Activated T-cell treated with anti-CD3 and anti-CD28 coated beads, Interleukin-2, amount 50 U/mL, for 24 hours (primary cell): ENCODE measurements at places on chromosomes 3 and 15.
A peak's percentile ranks its signal among the peaks of the same experiment; 100 is the strongest.

- DNase-seq: no peak
These were observed 691.5 kb upstream of the ARPP21 start for GRCh38 chr3:34947834-34948233.

DNA sequence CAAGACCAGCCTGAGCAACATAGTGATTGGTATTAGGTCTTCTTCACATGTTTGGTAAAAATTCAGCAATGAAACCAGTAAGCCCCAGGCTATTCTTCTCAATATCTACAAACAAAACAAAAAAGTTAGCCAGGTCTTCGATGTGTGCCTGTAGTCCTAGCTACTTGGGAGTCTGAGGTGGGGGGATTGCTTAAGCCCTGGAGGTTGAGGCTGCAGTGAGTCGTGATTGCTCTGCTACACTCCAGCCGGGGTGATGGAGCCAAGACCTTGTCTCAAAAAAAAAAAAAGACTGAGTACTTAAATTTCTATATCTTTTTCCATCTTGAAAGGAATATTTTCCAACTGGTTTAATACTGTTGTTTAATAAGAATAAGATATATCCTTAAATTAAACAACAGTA lies 106.8 kb downstream of the MBNL1 start:
- no peak for DNase-seq

- DNase-seq: no peak
These were observed 12.8 kb downstream of the PCSK6 start for GRCh38 chr15:101476756-101477155.

DNA sequence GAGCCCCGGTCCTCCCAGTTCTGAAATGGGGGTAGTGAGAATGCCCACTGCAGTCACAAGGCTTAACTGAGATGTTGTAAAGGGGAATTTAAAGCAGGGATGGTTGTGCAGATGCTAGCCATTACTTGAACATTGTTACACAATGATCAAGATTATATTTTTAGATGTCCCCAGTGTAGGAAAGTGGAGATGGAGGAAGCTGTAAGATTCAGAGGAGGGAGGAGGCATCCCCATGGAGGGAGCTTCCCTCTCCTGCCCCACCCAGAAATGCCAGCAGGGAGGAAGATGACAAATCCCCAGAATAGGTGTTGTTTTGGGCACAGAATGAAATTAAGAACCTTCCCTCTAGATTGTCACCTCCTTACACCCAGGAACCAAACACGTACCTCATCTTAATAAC lies 46.1 kb downstream of the EFCAB12 start:
- no peak for DNase-seq

GRCh38 chr3:15405448-15406050 lies 21.8 kb downstream of the METTL6 start:
- DNase-seq: no peak

DNA sequence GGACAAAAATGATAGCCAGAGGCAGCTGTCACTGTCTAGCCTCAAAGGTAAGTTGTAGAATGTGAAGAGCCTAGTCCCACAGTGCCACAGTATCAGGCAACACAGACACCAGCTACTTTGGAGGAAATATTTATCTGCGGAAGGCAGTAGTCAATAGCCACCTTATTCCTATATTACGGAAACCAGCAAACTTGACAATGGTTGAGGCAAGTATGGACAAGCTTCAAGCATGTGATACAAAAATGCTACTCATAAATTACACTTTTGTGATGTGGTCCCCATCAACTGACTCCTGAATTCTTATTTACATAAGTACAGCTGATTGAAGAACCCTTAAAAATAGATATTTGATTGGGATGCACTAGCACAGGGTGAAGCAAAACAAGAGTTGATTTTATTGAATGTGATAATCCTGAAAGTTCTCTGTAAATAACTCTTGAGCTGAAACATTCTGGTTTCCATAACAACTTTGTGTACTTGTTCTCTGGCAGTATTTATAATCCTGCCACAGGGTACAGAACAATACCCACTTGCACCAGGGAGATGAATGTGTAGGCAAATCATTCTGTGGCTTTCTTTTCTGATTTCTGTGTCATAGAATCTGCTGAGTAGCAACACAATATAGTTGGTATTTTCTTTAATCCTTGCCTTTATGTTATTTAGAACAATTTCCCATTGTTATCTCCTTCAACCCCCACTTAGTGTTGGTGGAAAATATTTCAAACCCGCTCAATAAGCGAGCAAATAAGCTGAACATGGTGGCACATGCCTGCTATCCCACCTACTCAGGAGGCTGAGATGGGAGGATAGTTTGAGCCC lies at the start of gene ANKUB1:
Gene ANKUB1, minus strand, starts transcription at position 103 of the 819 bp plus-strand sequence. CDS start 188 bp downstream, outside the sequence.
- no peak for DNase-seq

- no peak for DNase-seq
These were observed 1.2 kb downstream of the FAM3D start for GRCh38 chr3:58665405-58665804.

GRCh38 chr3:48407542-48408099 lies 22.3 kb downstream of the PLXNB1 start:
- DNase-seq: peak; percentile 8

DNA sequence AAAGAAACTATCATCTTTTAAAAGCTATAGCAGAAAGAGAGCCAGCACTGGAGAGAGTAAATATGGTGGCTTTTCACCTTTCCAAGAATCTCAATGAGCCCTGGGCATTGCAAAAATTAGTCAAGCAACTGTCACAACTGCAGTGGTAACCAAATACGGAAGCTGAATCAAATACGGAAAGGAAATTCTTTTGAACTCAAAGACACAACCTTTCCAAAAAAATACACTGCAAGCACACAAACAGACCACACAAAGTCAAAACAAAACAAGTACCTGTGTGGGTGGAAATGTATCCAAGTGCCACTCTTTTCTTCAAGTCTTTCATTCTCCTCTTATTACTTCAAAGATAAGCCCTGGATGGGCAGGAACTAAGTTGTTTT lies 17.6 kb downstream of the VGLL4 start:
- DNase-seq: no peak

GRCh38 chr15:100941536-100941935 lies 22.4 kb downstream of the LRRK1 start:
- no peak for DNase-seq

GRCh38 chr15:73572296-73572695 lies 60.9 kb downstream of the NPTN start:
- DNase-seq: no peak

DNA sequence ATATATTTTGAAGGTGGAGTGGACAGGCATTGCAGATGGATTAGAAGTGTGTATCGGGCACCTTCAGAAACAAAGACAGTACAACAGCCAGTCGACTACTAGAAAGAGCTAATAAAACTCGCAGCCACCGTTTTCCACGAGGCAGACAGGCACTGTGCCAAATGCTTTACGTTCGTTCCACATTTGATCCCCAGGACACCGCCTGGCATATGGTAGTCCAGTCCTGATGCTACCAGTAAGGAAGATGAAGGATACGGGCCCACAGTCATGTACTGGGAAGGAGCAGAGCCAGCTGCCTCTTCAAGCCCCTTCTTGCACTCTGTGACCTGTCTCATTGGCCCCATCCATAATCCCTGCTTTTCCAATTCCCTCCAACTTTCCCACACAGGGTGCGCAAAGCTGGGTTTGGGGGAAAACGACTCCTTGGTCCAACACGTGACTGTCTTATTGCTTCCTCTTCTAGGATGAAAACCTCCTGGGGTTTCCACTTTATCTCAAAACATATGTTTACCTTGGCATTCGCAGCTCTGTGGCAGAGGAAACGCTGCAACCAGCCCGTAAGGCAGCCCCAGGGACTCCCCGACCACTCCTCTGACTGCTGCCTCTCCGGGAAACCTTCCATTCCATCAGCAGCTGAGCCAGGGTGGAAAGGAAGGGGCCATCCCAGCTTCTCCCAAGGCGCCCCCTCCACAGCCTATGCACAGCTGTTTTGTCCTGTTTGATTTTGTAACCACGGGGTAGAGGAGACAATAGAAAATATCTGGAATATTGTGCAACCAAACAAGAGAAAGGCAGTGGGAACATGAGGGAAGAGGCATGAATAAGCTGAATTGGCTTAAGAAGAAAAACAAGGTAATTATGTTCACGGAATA lies 107.4 kb downstream of the ADAMTS17 start:
- no peak for DNase-seq
